Endothelial cell of coronary artery (primary cell): ENCODE measurements at places on chromosomes 1 and 21. TPM values are rescaled to one million over a fixed set of nuclear protein-coding genes. Genes with fewer than 3 reads are reported as not detected.

TMEM79 gene
- 1.2 and 1.5 TPM in 2 replicates for total RNA-seq

KCNJ10 gene
- total RNA-seq: not detected in 2 replicates

PRAMEF13 gene
- not detected in 2 replicates for total RNA-seq

NBPF6 gene
- not detected in 2 replicates for total RNA-seq

UBL4B gene
- not detected in 2 replicates for total RNA-seq

SLFNL1 gene
- total RNA-seq: 0.18 and 0.28 TPM in 2 replicates

PLA2G2A gene
- not detected in 2 replicates for total RNA-seq

OR10K2 gene
- not detected in 2 replicates for total RNA-seq

LCE3D gene
- not detected in 2 replicates for total RNA-seq

FCGR1A gene
- not detected in 2 replicates for total RNA-seq

TMEM269 gene
- total RNA-seq: not detected in 2 replicates

HSPB7 gene
- total RNA-seq: 0.38 TPM in 1 of 2 replicates, not detected in the other

RIPPLY3 gene
- total RNA-seq: not detected in 2 replicates

CR1L gene
- total RNA-seq: not detected in 2 replicates

RHBG gene
- not detected in 2 replicates for total RNA-seq

DENND4B gene
- total RNA-seq: 11.0 and 20.4 TPM in 2 replicates

KCNT2 gene
- total RNA-seq: 0.09 and 2.0 TPM in 2 replicates

SOX13 gene
- total RNA-seq: 20.0 and 21.5 TPM in 2 replicates

RNU1-3 gene
- 2,685 and 5,329 TPM in 2 replicates for total RNA-seq

CLK2 gene
- total RNA-seq: 20.2 and 29.8 TPM in 2 replicates

C1QB gene
- not detected in 2 replicates for total RNA-seq

SAMSN1 gene
- total RNA-seq: 0.75 and 6.5 TPM in 2 replicates

GNG4 gene
- not detected in 2 replicates for total RNA-seq

ADARB1 gene
- 17.9 and 40.4 TPM in 2 replicates for total RNA-seq

SLAMF6 gene
- not detected in 2 replicates for total RNA-seq

RGS7 gene
- 0.09 and 0.19 TPM in 2 replicates for total RNA-seq

SLC9C2 gene
- total RNA-seq: 2.0 TPM in 1 of 2 replicates, not detected in the other

MIXL1 gene
- not detected in 2 replicates for total RNA-seq

RIIAD1 gene
- total RNA-seq: not detected in 2 replicates

TEDDM1 gene
- total RNA-seq: not detected in 2 replicates

S100A7A gene
- not detected in 2 replicates for total RNA-seq

NCAM2 gene
- 0.38 and 0.90 TPM in 2 replicates for total RNA-seq

MYBPH gene
- not detected in 2 replicates for total RNA-seq

FCGR3B gene
- total RNA-seq: 0.19 TPM in 1 of 2 replicates, not detected in the other

PADI4 gene
- total RNA-seq: not detected in 2 replicates

SLC30A2 gene
- total RNA-seq: not detected in 2 replicates

PCSK9 gene
- under 0.01 TPM in 2 replicates for total RNA-seq

PLD5 gene
- total RNA-seq: not detected in 2 replicates

RABGGTB gene
- 102 TPM in 2 replicates for total RNA-seq
